NCI-H1092 (cell line): ENCODE measurements at places on chromosomes 1 and 21.

DNA sequence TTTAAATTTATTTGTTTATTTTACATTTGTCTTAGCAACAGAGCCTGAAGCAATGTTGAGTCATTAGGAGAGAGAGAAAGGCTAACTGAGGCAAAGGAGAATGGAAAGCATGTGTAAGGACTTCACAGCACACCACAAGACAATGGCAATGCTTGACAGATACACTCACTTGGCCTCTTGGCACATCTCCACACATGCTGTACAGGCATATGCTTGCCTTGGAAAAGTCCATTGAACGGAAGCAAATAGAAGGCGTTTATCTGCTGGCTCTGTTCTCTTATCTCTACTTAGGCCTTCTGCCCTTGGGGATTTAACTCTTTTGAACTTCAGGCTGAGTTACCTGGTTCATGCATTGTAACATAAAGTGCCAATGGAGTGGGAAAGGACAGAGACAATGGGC is 262.2 kb upstream of the POU3F1 start:
- DNase-seq: no peak

DNA sequence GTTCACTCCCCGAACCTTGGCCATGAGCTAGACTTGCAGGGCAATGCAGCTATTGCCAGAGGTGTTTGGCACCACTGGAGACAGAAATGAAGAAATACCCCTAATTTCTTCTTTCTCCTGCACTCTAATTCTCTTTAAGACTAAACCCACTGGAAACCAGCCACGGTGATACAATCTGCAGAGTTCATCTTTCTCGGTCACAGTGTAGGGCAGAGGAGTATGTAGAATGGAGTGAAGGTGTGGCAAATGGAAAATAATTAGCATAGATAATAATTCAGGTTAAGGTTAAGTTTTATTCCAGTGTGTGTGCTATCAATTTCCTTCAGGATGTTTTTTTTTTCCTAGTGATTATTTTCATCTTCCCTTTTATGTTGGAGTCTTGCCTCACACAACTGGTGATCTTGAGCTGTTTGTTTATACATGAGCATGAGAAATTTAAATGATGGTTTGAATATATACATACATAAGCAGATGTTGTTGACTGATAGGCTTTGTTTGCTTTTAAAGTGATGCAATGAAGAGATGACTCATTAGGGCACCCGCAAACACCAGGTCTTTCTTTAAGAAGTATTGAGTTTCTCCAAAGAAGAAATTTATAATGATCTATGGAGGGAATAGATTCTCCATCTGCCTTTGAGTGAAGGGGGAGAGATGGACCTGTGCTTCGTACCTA is 81.9 kb downstream of the SPATA17 start:
- DNase-seq: no peak

DNA sequence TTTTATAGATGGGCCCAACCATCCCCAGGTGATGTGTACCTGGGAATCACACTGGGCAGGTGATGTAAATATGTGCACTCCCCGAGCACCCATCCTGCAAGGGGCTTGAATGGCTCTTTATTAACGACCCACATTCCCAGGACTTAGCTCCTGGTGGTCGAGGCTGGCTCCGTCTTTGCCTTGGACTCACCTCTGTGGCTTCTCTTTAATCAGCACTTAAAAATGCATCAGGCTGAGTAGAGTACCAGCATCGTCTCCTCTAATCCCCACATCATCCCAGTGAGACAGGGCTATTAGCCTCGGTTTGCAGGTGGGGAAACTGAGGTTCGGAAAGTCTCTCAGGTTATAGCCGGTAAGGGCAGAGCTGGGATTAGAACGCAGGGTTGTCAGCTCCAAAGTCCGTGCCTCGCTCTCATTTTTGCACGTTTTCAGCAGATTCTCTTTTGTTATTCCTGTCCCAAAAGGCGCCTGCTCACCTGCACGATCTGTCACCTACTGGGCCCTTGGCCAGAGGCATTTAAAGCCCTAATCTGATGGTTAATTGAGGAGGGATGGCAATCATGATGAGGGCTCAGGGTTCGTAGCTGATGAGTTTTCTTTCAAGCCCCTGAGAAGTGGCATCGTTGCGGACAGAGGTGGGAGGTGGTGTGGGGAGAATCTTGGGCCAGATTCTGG is 29.4 kb downstream of the SPSB1 start:
- DNase-seq: no peak

DNA sequence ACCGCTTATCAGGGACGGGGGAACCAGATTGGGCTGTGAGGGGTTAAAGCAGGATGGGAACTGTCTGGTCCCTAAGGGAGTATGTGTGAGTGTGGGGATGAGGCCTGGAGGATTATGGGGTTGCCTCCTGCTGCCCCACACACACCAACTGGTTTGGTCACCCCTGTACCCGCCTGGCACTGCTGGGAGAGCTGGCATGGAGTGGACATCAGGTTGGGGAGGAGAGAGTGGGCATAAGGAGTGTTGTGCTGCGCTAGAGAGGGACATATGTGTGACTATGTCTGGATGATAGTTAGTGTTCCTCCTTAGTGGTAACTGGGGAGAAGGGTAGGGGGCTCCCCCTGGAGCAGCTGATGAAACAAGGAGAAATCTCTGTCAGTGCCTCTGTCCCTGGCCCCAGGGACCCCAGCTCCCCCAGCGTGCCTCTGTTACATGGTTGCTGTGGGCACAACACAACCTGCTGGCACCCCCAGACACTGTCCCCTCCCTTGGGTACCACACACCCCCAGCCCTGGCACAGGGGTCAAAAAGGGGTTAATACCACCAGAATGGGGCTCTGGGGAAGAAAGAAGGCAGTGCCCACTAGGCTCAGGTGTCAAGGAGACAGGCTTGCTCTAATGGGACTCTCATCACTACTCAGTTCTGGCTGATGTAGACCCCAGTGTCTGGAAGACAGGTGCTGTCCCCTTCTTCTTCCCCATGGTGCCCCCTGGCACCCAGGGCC is 1.9 kb downstream of the ZBTB7B start:
- no peak for DNase-seq

- DNase-seq: no peak
These were observed 18.7 kb upstream of the KANK4 start for GRCh38 chr1:62337706-62338631.

DNA sequence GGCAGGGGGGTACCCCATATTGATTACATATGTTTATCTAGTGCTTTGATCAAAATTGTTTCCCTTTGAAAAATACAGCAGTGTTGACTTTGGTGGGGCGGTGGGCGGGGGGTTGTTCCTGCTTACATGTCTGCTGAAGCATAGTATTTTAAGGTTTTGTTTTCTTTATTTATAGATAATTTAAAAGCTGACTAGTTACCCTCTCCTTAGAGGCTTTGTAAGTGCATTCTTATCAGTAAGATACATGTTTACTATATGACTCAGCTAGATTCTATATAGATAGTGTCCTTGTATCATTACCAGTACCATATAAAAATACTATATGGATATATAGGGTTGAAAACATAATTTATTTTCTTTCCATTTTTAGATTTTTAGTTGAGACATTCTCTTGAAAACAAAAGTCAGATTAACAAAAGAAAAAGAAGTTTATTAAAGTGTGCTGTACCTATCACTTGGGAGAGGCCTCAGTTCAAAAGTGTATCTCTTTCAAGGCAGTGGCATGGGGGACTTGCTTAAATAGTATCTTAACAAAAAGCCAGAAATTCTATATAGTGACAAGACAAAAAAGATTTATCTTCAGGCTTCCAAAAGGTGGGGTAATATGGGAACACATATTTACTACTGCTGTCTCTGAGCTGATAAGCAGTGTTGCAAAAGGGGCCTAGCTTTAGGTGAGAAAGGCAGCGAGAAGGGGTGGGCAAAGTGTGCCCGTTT is 79.0 kb downstream of the HS2ST1 start:
- DNase-seq: no peak

GRCh38 chr1:46810596-46810995 is 11.8 kb downstream of the CYP4B1 start:
- no peak for DNase-seq

- no peak for DNase-seq
These were observed 59.0 kb downstream of the MTR start for GRCh38 chr1:236853921-236854604.

GRCh38 chr21:32884062-32884461 is 112.5 kb upstream of the PAXBP1 start:
- no peak for DNase-seq

DNA sequence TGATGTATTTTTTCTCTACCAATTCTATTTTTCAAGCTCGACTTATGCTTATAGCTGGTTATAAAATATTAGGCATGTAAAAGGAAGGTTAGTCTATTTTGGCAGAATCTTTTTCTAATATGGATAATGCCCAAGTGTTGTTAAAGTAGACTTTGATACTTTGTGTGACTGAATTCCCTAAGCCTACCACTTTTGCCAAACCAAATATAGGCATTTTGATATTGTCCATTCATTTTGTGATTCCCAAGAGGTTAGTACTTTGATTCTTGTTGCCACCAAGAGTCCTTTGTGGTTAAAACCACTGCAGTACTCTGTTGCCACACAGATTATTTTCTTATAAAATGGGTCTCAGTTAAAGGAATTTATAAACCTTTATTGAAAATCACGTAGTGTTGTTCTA is 4.2 kb downstream of the WDR3 start:
- DNase-seq: no peak

- DNase-seq: no peak
These were observed 84.8 kb upstream of the BTG3 start for GRCh38 chr21:17697473-17697872.

GRCh38 chr1:8335246-8335645 is 17.3 kb downstream of the SLC45A1 start:
- no peak for DNase-seq

- no peak for DNase-seq
These were observed 7.7 kb upstream of the SLC26A9 start for GRCh38 chr1:205950826-205951549.

DNA sequence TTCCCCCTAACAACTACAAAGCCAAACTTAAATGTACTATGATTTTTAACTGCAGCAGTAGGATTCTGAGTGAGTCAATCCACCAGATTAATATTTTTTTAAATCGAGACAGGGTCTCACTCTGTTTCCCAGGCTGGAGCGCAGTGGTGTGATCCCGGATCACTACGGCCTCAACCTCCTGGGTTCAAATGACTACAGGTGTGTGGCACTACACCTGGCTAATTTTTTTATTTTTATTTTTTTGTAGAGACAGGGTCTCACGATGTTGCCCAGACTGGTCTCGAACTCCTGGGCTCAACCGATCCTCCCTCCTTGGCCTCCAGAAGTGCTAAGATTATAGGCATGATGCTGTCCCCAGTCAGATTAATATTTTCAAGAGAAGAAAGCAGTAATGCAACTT is 88.1 kb downstream of the SLC45A1 start:
- DNase-seq: no peak

- no peak for DNase-seq
These were observed 18.9 kb upstream of the COL6A2 start for GRCh38 chr21:46078978-46079351.

- DNase-seq: no peak
These were observed 120.2 kb downstream of the GLIS1 start for GRCh38 chr1:53618500-53619366.

DNA sequence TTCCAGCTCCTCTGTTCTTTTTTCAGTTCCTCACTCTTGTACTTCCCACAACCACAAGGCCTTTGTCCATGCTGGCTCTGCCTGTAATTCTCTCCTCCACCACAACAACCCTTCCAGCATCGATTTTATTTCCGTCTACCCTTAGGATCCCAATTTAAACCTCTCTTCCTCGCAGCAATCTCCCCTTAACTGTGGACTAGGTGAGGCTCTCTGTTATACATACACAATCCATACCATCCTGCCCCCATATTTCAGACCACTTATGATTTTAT is 90.4 kb upstream of the ZC3H11B start:
- no peak for DNase-seq
